Stimulated activated CD8-positive, alpha-beta memory T cell treated with anti-CD3 and anti-CD28 coated beads, Interleukin-7, amount 100 ng/mL, for 24 hours (primary cell): ENCODE measurements at places on chromosomes 6 and 20.

- DNase-seq = no peak
Measured at GRCh38 chr6:163490826-163491577, 76.5 kb downstream of the QKI start.

- DNase-seq = no peak
Measured at GRCh38 chr6:105174512-105174911, 5.3 kb downstream of the POPDC3 start.

DNA sequence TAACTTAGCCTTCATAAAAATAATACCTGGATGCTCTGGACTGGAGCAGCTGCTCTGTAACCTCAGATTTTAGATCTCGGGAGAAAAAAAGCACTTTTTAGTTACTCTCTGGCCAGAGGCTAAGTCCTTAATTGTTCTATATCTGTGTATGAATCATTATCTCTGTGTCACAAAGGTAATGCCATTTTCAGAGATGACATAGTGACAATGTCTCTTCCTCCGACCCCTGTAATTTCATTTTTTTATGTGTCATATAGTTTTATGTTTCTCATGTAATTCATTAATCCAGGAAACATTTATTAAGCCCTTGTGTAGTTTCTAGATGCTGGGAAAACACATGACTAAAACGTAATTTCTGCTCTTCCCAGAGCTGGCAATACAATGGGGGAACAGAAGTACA lies 55.6 kb downstream of the SENP6 start:
- DNase-seq = no peak

- DNase-seq = no peak
Measured at GRCh38 chr6:6884193-6884627, 223.6 kb upstream of the RREB1 start.

GRCh38 chr6:53987522-53987888 lies 123.7 kb upstream of the MLIP start:
- no peak for DNase-seq

GRCh38 chr20:35831029-35831428 lies 59.2 kb downstream of the PHF20 start:
- no peak for DNase-seq

GRCh38 chr6:79608334-79609224 lies 22.6 kb upstream of the SH3BGRL2 start:
- no peak for DNase-seq
